ENCODE measurements at places on chromosomes 4 and X.
A peak's percentile ranks its signal among the peaks of the same experiment; 100 is the strongest.

- no peak for DNase-seq
These were observed 625.3 kb downstream of the STPG2 start for GRCh38 chr4:97517939-97518338.

GRCh38 chrX:31291131-31291530 lies 219.3 kb upstream of the FTHL17 start:
- DNase-seq = no peak

GRCh38 chr4:130028552-130028951 lies 932.6 kb downstream of the C4orf33 start:
- no peak for DNase-seq

DNA sequence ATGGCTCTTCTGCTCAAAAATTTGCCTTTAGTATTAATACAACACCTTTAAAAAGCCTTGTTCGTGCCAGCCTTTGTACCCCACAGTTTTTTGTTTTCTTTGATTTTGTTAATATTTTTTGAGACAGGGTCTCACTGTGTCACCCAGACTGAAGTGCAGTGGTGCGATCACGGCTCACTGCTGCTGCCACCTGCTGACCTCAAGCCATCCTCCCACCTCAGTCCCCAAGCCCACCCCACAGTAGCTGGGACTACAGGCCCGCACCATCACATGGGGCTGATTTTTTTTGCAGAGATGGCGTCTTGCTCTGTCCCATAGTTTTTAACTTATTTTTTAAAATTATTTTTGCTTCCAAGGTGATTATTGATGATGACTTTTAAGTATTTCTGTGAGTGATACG lies 134.0 kb downstream of the HTR2C start:
- peak; percentile 30 for DNase-seq

DNA sequence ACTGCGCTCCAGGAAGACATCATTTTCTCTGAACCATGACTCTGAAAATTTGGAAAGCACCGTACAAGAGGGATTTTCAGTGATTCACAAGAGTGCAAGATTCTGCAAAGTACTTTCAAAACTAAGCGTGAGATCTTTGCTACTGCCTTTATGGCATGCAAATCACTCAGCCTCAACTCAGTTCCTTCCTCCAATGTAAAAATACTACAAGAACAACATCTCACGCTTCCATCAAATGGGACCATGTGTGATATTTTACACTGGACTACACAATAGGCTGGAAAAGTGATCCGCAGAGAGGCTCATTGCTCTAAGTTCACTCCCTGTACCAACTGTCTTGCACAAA lies 674 bp upstream of the IL15 start:
- DNase-seq = no peak

DNA sequence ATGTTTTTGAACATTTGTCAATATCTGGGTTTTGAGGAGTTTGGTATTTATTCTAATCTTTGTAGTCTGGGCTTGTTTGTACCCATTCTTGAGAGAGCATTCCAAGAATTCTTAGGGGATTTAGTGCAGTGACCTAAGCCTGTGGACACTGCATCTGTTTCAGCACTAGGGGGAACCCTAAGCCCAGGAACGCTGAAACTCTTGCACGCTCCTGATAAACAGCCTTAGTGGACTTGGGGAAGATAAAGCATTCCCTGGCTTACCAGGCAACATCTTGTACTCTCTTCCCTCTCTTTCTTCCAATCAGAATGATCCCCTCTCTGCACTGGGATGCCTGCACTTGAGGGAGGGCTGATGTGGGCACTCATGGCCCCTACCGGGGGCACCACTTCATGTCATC lies 654.9 kb upstream of the HTR2C start:
- peak; percentile 56 for DNase-seq

DNA sequence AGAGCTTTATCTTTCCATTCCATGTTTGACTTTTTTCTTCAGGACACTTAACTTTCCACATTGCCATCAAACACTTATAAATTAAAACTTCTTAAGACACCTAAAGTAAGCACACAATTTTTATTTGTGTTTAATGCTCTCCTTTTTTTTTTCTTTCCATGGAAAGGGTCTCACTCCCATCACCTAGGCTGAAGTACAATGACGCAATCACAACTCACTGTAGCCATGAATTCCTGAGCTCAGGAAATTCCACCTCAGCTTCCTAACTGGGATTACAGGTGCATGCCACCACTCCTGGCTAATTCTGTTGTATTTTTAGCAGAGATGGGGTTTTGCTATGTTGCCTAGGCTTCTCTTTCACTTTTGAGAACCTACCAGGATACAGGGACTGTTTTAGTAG lies 7.3 kb downstream of the SMR3A start:
- DNase-seq = no peak

DNA sequence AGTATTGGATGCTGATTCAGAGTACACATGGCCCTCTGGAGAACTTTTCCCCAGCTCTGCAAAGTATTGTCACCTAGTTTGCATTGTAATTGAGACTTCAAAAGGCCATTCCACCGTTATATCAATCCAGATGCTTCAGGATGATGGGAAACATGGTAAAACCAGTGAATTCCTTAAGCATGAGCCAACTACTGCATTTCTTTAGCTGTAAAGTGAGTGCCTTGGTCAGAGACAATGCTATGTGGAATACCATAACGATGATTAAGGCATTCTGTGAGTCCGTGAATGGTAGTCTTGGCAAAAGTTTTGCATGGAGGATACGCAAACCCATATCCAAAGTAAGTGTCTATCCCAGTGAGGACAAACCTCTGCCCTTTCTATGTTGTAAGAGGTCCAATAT lies 355.2 kb downstream of the DCAF12L2 start:
- DNase-seq = no peak

GRCh38 chrX:53374923-53375322 lies 47.5 kb downstream of the SMC1A start:
- DNase-seq = no peak

- DNase-seq = no peak
These were observed 3.2 kb downstream of the SPP1 start for GRCh38 chr4:87978681-87979080.

- DNase-seq = peak; percentile 51
These were observed 49.5 kb downstream of the PHEX start for GRCh38 chrX:22081475-22082092.

DNA sequence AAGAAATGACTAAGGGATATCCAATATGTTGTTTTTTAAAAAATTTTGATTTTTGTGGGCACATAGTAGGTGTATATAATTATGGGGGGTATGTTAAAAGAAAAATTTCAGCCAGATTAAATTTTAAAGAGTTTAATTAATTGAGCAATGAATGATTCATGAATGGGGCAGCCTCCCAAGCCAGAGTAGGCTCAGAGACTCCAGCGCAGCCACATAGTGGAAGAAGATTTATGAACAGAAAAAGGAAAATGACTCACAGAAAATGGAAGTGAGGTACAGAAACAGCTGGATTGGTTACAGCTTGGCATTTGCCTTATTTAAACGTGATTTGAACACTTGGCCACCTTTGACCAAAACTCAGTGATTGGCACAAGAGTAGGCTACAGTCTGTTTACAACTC lies 91.7 kb downstream of the SPATA18 start:
- no peak for DNase-seq

Data from Caco-2 (cell line).